Activated T-helper 1 cell treated with anti-CD3 and anti-CD28 coated beads, Interleukin-12 subunit alpha, Interleukin-12 subunit beta, Interleukin-2, Interleukin-4 antibody, amounts not matched to agents 30 ng/mL and 10 ng/mL and 1 ng/mL, durations not matched to agents 14 hours and 24 hours and 36 hours (primary cell): ENCODE measurements at places on chromosomes 2 and 18.

- no peaks in the 10 kb centered on the region for H3K4me1 ChIP-seq
- H3K4me3 ChIP-seq, result no peak overlapping the region
- DNase-seq, result no peak
- peaks cover 3% of the 10 kb centered on the region for H3K36me3 ChIP-seq
- H3K27ac ChIP-seq, result no peak overlapping the region
Measured at GRCh38 chr18:79208906-79209305, 139.7 kb downstream of the ATP9B start.

DNA sequence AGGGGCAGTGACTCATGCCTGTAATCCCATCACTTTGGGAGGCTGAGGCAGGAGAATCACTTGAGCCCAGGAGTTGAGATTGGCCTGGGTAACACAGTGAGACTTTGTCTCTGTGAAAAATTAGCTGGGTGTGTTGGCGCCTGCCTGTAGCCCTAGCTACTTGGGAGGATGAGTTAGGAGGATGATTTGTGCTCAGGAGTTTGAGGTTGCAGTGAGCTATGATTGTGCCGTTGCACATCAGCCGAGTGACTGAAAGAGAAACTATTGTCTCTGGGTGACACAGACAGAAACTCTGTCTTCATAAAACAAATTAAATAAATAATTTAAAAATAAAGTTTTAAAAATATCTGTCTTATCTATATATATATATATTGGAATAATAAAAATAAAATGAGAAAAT is 1844.6 kb upstream of the PIK3C3 start:
- H3K36me3 ChIP-seq, result no peaks in the 10 kb centered on the region
- H3K27me3 ChIP-seq, result no peaks in the 10 kb centered on the region
- H3K27ac ChIP-seq, result no peak overlapping the region

GRCh38 chr18:2091937-2092336 is 479.4 kb downstream of the METTL4 start:
- DNase-seq, result no peak
- no peak overlapping the region for H3K4me3 ChIP-seq
- H3K4me1 ChIP-seq, result peaks cover 5% of the 10 kb centered on the region
- peaks cover 2% of the 10 kb centered on the region for H3K27me3 ChIP-seq
- no peak overlapping the region for H3K27ac ChIP-seq

GRCh38 chr2:46815121-46815802 is 100.3 kb downstream of the MCFD2 start:
- H3K4me3 ChIP-seq, result no peak overlapping the region
- no peak overlapping the region for H3K27ac ChIP-seq
- no peaks in the 10 kb centered on the region for H3K36me3 ChIP-seq
- no peaks in the 10 kb centered on the region for H3K4me1 ChIP-seq
- H3K27me3 ChIP-seq, result no peaks in the 10 kb centered on the region

- peaks cover 29% of the 10 kb centered on the region for H3K36me3 ChIP-seq
- H3K27ac ChIP-seq, result no peak overlapping the region
- H3K4me3 ChIP-seq, result no peak overlapping the region
- H3K27me3 ChIP-seq, result no peaks in the 10 kb centered on the region
- no peaks in the 10 kb centered on the region for H3K4me1 ChIP-seq
Measured at GRCh38 chr2:29174937-29175336, 59.7 kb downstream of the CLIP4 start.

DNA sequence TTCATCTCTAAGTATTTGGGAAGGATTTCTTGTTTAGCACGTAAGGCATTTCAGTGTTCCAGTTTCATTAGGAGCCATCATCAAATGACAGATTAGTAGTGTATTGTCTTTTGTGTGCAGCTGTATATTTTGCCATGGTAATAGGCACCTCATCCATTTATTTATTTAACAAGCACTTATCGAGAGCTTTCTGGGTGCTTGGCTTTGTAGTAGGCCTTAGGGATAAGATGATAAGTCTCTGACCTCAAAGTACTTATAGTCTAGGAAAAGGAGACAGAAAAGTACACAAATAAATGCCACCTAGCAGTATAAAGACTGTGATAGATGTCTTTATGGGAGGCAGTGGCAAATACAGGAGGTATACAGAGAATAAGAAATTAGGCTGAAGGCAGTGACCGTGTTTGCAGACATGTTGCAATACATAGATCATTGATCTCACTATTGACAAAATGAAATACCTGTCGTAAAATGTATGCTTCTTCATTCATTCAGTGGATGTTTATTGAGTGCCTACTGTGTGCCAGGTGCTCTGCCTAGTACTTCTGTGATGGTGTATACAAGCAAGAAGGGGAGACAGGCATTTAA is 265.9 kb downstream of the SETBP1 start:
- H3K36me3 ChIP-seq, result peaks cover 6% of the 10 kb centered on the region
- DNase-seq, result no peak
- no peak overlapping the region for H3K27ac ChIP-seq
- no peaks in the 10 kb centered on the region for H3K4me1 ChIP-seq
- H3K27me3 ChIP-seq, result peaks cover 2% of the 10 kb centered on the region
- no peak overlapping the region for H3K4me3 ChIP-seq

- H3K27me3 ChIP-seq, result peaks cover 22% of the 10 kb centered on the region
- peak; percentile 74 for DNase-seq
- no peaks in the 10 kb centered on the region for H3K36me3 ChIP-seq
- H3K27ac ChIP-seq, result no peak overlapping the region
- H3K4me3 ChIP-seq, result no peak overlapping the region
Measured at GRCh38 chr2:10832203-10832936, 19.8 kb upstream of the PDIA6 start.
